ENCODE measurements at places on chromosomes 11 and 22.

- DNase-seq, result peak; percentile 79
Observed at GRCh38 chr11:7657306-7658025, 15.8 kb downstream of the CYB5R2 start.

GRCh38 chr11:17208257-17208999 lies 642 bp upstream of the PIK3C2A start:
- DNase-seq, result peak; percentile 52

GRCh38 chr11:125994509-125994908 lies 48.7 kb downstream of the VSIG10L2 start:
- DNase-seq, result no peak

DNA sequence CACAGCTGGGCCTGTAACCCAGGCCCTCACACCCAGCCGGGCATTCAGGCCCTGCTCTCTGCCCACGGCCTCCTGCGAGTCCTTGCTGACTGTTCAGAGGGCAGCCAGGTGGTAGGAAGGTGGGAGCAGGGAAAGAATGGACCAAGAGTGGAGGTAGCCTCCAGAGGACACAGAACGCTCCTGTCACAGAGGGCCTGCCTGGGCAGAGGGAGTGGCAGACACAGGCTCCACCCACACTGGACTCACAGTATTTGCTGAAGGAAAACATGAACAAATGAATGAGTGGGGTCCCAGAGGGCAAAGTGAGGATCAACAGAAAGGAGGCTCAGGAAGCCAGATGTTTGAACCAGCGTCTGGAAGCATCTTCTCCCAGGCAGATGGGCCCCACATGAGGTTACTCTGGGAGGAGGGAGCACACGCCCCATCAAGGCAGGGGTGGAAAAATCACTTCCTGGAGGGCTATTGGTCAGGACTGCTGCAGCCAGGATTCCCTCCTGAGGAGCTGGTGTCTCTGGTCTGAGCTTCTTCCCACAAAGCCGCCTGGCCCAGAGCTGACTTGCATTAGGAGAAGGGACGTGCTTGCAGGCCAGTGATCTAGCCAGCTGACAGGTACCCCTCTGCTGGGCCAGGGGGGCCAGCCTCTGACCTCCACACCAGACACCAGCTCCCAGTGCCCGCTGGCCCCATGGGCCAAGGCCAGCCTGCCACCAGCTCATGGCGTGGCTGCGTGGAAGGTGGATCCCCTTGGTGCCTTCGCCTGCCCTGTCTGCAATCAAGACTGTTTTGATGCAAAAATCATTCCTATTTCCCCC lies 84.0 kb downstream of the THAP12 start:
- DNase-seq, result no peak

GRCh38 chr11:134478176-134478575 lies 66.1 kb upstream of the B3GAT1 start:
- no peak for DNase-seq

GRCh38 chr22:23534851-23535717 lies 45.0 kb downstream of the IGLL1 start:
- no peak for DNase-seq

DNA sequence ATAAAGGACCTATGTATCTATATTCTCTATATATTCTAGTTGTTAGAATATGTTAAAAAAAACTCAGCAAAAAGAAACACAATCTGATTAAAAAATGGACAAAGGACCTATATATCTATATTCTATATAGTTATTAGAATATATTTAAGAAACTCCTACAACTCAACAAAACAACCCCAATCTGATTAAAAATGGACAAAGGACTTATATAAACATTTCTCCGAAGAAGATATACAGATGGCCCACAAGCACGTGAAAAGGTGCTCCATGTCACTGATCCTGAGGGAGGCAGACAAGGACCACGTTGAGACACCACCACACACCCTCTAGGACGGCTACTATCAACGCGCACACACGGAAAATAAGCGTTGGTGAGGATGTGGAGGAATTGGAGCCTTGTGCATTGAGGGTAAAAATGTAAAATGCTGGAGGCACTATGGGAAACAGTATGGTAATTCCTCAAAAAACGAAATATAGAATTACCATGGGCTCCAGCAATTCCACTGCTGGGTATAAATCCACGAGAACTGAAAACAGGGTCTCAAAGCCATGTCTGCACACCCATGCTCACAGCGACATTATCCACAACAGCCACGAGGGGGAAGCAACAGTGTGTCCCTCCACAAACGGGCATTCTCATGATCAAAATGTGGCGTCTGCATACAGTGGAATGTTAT lies 22.7 kb downstream of the YPEL1 start:
- peak; percentile 81 for DNase-seq

- no peak for DNase-seq
Observed at GRCh38 chr11:60872124-60872960, 5.0 kb downstream of the ZP1 start.

- no peak for DNase-seq
Observed at GRCh38 chr22:40960145-40960544, 9.0 kb downstream of the RBX1 start.

DNA sequence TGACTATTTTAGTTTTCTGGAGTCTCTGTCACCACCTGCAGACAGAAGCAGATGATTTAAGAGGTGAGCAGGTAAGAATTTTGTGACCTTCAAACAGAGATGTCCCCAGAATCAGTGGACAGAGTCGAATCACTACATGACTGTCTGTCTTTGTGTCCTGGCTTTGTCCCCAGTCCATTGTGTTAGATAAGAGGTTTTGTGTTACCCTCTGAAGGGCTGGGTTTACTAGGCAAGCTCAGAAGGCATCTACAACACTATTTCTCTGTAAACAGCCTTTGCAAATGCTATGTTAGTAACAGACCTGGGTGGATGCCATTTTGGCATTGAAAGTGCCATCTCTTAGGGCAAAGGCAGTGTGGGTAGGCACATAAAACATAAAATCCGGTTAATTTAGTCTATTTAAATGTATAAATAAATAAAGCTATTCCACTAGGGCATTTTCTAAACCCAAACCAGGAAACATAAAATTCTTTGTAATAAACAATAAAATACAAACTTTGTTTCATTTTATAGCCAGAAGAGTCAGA lies 40.3 kb upstream of the CADM1 start:
- no peak for DNase-seq

DNA sequence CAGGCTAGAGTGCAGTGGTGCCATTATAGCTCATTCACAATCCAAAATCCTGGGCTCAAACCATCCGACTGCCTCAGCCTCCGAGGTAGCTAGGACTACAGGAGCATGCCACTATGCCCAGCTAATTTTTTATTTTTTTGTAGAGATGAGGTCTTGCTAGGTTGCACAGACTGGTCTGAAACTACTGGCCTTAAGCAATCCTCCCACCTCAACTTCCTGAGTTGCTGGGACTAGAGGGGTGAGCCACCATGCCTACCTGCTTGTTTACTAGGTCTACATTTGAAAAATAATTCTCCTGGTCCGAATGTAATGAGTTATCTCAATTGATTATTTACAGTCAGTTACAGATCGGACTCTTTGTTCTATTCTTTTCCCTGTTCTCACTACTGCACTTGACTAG lies 22.0 kb downstream of the TAF1D start:
- DNase-seq, result no peak

DNA sequence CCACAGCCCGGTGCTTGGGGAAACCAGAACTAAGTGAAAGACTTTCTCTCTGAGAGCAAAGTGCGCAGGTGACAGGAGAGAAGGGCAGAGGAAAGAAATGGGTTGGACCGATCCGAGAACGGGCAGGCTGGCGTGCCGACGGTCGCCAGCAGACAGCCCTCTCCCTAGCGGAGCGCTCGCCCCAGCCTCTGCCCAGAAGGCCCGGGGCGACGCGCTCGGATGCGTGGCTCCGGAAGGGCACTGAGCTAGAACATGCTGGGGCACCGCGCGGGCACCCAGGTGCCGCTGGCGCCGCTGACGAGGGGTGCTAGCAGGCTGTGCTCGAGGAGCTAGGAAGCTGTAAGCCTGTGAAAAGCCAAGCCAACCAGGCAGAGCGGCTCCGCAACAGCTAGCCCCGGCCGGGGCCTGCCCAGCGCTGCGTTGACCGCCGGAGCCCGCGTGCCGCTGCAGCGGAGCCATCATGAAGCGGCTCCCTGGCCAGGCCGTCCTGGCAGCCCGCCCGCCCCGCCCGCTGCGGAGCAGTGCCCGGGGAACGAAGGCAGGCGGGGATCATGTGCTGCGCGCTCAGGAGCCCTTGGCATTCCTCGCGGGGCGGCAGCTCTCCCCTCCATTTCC lies 22.1 kb upstream of the RRAS2 start:
- peak; percentile 61 for DNase-seq

- no peak for DNase-seq
Observed at GRCh38 chr11:110901441-110901840, 189.2 kb upstream of the ARHGAP20 start.

DNA sequence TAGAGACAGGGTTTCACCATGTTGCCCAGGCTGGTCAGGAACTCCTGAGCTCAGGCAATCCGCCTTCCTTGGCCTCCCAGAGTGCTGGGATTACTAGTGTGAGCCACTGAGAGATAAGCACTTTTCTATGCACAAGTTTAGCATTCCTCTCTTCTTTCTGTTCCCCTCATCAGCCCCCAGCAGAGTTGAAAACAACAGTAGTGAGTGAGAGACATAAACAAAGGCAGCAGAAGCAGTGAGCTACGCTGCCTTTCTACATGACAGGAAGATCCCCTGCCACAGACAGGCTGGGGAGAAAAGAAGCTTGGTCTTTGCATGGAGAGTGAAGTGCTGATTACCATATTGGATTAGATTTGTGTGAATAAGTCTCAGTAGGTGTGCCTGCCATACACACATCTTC lies 392.0 kb upstream of the KIRREL3 start:
- DNase-seq, result no peak

- DNase-seq, result no peak
Observed at GRCh38 chr11:130480186-130480585, 31.7 kb downstream of the ADAMTS15 start.

DNA sequence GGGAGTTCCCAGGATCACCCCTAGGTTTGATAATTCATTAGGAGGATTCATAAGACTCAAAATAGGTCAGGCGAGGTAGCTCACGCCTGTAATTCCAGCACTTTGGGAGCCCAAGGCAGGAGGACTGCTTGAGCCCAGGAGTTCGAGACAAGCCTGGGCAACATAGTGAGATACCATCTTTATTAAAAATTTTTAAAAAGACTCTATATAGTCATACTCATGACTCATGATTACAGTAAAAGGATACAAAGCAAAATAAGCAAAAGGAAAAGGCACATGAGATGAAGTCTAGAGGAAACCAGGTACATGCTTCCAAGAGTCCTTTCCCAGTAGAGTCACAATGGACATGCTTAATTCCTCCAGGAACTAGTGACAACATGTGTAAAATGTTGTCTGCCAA lies 13.9 kb upstream of the PTS start:
- no peak for DNase-seq

DNA sequence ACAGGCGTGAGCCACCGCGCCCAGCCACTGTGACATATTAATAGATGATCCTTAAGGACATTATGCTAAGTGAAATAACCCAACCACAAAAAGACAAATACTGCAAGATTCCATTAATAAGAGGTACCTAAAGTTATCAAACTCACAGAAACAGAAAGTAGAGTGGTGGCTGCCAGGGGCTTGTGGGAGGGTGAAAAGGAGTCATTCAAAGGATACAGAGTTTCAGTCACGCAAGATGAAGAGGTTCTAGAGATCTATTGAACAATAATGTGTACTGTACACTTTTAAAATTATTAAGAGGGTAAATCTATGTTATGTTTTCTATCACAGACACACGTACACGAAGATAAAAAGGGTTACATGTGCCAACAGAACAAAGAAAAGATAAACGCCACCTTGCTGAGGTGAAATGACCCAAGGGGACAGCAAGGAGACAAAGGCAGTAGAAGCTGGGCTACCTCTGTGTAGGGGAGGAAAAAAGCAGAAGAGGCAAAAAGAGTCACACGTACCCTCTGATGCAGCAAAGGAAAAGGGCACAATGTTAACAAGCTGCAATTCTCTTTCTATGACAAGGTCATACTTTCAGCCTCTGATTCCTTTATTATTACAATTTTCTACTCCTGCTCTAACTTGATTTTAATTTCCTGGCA lies 65.3 kb downstream of the AMBRA1 start:
- DNase-seq, result no peak

DNA sequence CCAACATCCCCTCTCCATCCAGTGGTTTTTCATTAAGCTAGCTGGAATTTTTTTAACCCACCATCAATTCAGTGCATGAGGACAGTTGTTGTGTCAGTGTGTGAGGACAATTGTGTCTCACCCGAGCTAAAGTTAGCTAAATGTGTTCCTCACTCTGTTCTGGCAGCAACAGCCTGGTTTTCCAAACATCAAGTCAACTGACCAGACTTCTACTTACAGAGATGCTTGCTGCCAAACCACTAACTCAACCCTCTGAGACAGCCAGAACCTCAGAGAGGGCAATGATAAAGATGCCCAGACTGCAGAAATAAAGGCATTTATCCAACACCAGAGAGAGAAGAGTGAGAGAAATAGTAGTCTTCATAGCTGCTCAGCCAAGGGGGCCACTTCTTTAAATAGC lies 6.7 kb downstream of the PAMR1 start:
- no peak for DNase-seq

- no peak for DNase-seq
Observed at GRCh38 chr11:104926771-104927611, 28.7 kb upstream of the CASP12 start.

- no peak for DNase-seq
Observed at GRCh38 chr11:20621679-20622078, 22.3 kb downstream of the SLC6A5 start.

DNA sequence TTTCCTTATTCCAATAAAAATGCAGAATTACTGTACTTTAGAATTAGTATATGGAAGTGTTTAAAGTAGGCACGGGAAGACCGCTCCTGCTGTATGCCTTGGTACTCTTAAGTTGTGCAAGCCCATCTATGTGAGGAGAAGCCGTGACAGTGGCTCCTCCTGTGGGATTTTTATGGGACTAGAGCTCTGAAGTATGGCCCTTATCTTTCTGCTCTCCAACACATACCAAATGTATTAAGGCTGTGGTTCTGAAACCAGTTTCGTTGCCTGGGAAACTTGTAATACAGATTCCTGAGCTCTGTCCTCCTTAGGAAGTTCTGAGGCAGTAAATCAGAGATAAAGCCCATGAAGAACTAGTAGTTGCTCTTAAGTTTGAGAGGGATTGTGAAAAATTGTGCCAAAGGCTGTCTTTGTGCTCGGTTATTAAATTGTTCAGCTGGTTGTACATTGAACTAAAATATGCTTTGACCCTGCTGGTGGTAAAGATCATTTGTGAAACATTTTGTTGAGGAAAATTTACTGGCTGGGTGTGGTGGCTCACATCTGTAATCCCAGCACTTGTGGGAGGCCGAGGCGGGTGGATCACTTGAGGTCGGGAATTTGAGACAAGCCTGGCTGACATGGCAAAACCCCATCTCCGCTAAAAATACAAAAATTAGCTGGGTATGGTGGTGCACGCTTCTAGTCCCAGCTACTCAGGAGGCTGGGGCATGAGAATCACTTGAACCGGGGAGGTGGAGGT lies 29.3 kb downstream of the RTN3 start:
- DNase-seq, result no peak

- DNase-seq, result no peak
Observed at GRCh38 chr22:43002202-43002586, 12.8 kb downstream of the PACSIN2 start.

GRCh38 chr11:124889191-124890091 lies 8.2 kb downstream of the ROBO4 start:
- DNase-seq, result no peak

GRCh38 chr22:42770941-42771647 lies 50.4 kb upstream of the A4GALT start:
- DNase-seq, result no peak

- DNase-seq, result no peak
Observed at GRCh38 chr11:118883368-118884071, at the start of gene CXCR5. CXCR5 (plus strand) TSS chr11:118883892; CDS start chr11:118883942, 50 bp downstream.

GRCh38 chr11:46846510-46846830 lies 390 bp upstream of the CKAP5 start:
- DNase-seq, result no peak

- DNase-seq, result no peak
Observed at GRCh38 chr22:17743661-17744411, 30.4 kb downstream of the BID start.

- no peak for DNase-seq
Observed at GRCh38 chr11:88070437-88070836, 104.8 kb downstream of the RAB38 start.

Data from midbrain (tissue), 1 donor.